ENCODE measurements at places on chromosomes 4 and X.

DNA sequence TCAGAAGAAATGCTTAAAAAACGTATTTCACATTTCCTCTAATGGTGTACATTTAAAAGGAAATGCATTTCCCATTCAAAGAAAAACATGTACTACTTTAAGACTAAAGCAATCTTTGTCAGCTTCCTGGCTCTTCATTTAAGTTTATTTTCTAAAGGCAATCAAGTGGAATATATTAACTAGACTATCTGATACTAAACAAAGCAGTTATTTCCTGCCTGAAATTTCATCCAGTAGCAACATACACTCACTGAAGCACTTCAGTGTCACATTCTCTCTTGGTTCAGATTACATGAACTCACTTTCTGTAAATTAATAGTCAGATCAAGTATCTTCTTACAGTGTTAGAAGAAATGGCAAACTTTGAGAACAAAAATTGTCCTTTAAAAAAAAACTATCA, 42.5 kb downstream of the LRBA start:
- no peak for DNase-seq

DNA sequence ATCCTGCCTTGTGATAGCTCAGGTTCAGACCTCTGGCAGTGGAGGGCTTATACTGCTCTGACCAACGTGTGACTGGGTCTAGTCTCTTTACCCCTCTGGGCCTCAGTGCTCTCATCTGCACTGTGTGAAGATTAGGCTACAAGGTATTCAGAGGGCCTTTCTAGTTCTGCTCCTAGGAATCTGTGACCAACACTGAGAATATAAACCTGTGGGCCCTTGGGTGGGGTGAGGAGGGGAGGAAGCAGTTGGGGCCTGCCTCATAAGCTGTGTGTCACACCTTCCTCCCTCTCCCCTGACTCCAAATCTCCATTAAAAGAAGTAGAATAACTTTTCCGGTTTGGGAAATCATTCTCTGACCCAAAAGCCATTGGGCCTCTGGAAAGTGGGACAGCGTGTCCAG, 66.3 kb upstream of the MSN start:
- DNase-seq, result no peak

- DNase-seq, result no peak
Measured at GRCh38 chrX:151982222-151982621, 7.7 kb upstream of the GABRE start.

- no peak for DNase-seq
Measured at GRCh38 chrX:134673123-134673522, 14.9 kb upstream of the PLAC1 start.

GRCh38 chr4:92387459-92388069, 83.8 kb downstream of the GRID2 start:
- no peak for DNase-seq

- DNase-seq, result no peak
Measured at GRCh38 chr4:1029529-1029928, 18.1 kb downstream of the FGFRL1 start.

- no peak for DNase-seq
Measured at GRCh38 chrX:23819385-23820234, 36.6 kb downstream of the SAT1 start.

DNA sequence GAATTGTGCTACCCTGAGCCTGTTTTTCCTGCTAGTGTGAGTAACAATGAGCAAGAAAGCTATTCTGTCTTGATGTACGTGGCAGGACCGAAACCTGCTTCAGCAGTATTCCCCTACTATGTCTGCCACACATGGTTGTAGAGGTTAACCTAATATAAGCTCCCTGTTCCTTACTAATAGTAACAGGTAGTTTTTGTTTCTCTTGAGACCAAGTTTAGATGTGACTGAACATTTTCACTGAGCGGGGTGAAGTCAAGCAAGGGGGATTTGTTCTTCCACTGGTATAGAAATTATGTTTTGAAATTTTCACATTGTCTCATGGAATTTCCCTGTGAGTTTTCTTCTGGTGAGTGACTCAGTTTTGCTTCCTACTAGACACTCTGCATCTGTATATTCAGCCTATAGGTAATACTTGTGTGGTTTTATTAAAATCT, 37.3 kb downstream of the RRAGB start:
- DNase-seq, result no peak

- no peak for DNase-seq
Measured at GRCh38 chrX:46582966-46583365, 9.4 kb downstream of the CHST7 start.

- no peak for DNase-seq
Measured at GRCh38 chrX:104863466-104863865, 297.5 kb downstream of the IL1RAPL2 start.

GRCh38 chr4:121177246-121178137, 13.4 kb upstream of the TNIP3 start:
- DNase-seq, result no peak

GRCh38 chrX:54708404-54708803, 89.7 kb downstream of the ITIH6 start:
- no peak for DNase-seq

- no peak for DNase-seq
Measured at GRCh38 chrX:57528670-57529255, 63.0 kb upstream of the ZXDB start.

DNA sequence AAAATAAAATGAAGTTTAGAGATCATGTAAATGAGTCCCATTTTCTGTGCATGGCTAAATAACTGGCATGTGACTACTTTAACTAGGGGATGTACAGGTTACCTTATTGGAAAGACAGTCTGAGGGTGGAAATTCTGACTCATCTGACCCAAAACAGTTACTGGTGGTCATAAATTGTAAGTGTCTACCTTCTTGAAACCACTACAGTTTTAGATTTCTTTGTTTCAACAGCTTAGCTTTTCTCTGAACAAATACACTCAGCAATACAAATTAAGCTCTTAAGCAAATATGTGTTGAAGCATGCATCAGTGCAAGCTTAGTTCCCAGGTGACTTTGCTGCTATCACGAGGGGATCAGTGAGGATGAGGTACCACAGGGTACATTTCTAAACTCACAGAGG, 60.7 kb upstream of the PGM2 start:
- no peak for DNase-seq

GRCh38 chr4:23374259-23374658, 515.6 kb downstream of the PPARGC1A start:
- no peak for DNase-seq

GRCh38 chr4:10122236-10122932, 5.8 kb upstream of the WDR1 start:
- DNase-seq, result no peak

- DNase-seq, result no peak
Measured at GRCh38 chrX:121886557-121886956, 839.1 kb downstream of the GLUD2 start.

DNA sequence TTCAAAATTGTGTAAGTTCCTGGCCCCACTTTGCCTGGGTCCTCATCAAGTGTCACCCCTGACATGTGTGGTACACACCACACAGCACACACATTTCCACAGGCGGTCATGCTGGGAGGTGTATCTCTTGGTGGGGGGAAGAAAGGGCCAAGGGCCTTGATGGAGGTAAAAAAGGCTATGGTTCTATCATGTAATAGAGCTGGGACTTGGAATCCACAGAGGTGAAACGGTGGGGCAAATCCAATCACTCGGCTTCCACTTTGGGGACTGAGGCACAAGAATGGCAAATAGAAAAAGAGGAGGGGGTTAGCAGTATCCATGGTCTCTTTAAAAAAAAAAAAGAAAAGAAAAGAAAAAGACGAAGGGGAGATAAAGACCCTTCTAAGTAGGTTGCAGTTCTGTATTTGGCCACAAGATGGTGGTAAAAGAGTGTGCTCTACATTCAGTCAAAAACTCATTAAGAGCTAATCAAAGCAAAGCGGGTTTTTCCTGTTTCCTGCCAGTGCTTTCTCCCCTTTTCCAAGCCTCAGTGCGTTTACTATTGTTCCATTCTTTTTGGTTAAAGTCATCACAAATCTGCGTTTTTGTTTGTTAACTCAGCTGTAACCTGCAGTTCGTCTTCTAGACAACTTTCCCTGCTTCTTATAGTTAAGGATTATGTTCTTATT, 37.0 kb upstream of the ATP6AP2 start:
- no peak for DNase-seq

DNA sequence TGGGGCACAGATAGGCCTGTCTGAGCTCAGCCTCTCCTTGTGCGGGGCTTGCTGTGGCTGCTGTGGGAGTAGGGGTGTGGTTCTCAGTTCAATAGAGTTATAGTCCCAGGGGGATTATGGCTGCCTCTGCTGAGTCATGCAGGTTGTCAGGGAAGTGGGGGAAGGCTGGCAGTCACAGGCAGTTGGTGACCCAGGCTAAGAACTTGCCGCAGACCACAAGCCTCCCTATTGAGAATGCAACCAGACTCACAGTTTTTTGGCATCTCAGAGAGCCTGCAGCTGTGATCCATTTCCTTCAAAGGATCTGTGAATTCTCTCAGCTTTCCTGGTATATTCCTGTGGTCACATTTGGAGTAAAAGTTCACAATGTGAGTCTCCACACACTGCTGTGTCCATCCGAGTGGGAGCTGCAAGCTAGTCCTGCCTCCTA, 364.9 kb downstream of the ZNF674 start:
- DNase-seq, result no peak

DNA sequence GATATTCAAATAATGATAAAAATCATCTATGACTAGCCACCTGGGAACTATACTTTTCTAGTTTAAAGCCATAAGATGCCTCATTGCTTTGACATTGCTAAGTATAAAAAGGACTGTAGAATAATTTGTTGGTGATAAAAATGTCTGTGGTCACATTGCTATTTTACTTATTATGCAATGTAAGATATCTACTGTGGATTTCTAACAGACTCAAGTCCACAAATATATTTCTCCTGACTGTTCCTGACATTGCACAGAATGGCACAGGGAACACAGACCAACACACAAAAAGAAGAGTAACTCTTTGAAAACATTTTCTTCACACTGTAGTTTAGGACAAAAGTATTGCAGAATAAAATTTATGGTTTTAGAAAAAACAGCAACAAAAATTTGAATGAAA, 2.2 kb upstream of the TMPRSS11E start:
- no peak for DNase-seq

DNA sequence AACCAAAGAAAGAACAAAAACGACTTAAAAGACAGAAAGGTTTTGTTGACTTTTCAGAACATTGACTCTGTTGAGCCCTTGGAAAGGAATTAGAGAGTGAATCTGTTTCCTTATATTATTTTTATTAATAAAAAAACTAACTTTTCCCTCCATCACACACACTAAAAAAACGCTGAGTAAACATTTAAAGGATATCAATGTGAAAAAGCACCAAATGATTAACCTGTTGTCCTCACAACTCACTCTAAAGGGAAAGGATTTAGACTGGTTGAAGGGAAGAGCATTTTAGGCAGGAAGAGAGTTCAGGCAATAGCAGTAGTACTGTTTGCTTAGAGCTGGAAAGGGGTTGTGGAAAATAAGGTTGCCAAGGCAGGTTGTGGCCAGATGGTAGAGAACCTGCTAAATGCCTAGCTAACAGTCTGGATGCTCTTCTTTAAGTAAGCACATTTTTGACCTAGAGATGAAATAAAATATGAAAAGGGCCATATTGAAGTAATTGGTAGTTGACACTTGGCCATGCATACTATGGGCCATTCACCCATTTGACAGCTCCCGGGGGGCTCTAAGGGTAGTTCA, 98.0 kb upstream of the NDP start:
- DNase-seq, result no peak

GRCh38 chr4:173121076-173121561, 47.5 kb upstream of the GALNT7 start:
- DNase-seq, result no peak

DNA sequence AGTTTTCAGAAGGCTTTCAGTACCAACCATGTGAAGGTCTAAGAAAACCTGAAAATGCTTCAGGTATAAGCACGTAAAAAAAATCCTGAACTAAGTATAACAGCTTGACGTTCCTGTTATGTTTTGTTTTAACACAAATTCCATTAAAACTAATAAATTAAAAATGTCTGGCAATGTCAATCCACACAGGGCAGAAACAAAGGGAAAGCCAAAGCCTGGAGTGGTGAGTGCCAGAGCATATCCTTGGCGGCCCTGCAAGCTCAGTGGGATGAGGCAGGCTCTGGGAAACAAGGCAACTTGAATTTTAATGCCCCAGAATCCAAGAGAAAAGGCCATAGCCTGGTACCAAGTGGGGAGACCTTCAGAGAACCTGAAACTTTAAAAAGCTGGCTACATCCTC, 78.2 kb downstream of the EPHA5 start:
- no peak for DNase-seq

DNA sequence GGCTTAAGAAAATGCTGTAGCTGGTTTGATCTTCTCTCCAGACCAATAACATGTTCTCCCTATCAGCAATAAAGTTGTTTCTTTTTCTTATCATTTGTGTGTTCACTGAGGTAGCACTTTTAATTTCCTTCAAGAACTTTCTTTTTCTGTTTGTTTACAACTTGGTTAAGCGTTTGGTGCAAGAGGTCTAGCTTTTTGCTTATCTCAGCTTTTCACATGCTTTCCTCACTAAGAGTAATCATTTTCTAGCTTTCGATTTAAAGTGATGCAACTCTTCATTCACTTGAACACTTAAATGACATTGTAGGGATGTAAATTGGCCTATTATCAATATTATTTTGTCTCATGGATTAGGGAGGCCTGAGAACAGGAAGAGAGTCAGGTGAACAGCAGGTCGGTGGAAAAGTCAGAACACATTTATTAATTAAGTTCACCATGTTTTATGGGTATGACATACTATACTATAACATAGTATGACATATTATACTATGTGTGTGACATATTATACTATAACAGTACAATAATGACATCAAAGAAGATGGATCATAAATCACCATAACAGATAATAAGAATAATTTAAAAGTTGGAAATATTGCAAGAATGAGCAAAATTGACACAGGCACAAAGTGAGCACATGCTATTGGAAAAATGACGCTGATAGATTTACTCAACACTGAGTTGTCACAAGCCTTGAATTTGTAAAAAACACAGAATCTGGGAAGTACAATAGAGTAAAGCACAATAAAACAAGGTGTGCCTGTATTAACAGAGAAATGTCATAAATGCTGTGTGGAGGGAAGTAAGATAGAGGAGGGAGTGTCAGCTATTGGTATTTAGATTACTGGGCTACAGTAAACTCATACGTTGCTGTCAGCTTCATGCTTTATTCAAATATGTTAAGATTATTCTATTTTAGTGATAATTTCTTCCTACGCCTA, 218.6 kb upstream of the SLC7A11 start:
- DNase-seq, result no peak

Measured in activated effector memory CD4-positive, alpha-beta T cell treated with Interleukin-2 at 50 U/mL for 16 hours (primary cell).